ENCODE measurements at places on chromosomes 2 and 18.

DNA sequence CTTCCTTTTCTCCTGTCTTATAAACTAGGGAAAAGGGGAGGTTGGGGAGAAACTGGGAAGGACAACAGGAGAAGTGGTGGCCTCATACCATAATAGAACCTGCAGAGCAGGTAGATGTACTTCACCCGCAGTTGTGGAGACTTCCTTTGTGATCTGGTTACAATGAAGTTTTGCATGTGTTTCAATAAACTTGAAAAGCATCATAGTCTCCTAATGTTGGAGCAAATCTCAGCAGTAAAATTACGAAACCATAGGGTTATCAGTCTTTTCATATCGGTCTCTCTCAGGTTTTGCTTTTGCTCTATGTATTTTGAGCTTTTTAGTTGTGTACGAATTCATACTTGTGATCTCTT lies 30.5 kb downstream of the ANO7 start:
- DNase-seq: no peak

- no peak for DNase-seq
These were observed 262.1 kb downstream of the PRKCE start for GRCh38 chr2:45913539-45913938.

GRCh38 chr2:96142217-96143113 lies 2.8 kb downstream of the DUSP2 start:
- DNase-seq: no peak

GRCh38 chr2:40095000-40095399 lies 315.9 kb upstream of the THUMPD2 start:
- no peak for DNase-seq

DNA sequence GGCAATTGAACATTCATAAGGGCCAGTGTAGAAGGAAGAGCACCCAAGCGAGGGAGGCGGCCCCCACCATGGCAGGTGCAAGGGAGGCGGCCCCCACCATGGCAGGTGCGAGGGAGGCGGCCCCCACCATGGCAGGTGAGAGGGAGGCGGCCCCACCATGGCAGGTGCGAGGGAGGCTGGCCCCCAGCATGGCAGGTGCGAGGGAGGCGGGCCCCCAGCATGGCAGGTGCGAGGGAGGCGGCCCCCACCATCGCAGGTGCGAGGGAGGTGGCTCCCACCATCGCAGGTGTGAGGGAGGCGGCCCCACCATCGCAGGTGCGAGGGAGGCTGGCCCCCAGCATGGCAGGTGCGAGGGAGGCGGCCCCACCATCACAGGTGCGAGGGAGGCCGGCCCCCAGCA lies 24.7 kb upstream of the GPC1 start:
- no peak for DNase-seq

DNA sequence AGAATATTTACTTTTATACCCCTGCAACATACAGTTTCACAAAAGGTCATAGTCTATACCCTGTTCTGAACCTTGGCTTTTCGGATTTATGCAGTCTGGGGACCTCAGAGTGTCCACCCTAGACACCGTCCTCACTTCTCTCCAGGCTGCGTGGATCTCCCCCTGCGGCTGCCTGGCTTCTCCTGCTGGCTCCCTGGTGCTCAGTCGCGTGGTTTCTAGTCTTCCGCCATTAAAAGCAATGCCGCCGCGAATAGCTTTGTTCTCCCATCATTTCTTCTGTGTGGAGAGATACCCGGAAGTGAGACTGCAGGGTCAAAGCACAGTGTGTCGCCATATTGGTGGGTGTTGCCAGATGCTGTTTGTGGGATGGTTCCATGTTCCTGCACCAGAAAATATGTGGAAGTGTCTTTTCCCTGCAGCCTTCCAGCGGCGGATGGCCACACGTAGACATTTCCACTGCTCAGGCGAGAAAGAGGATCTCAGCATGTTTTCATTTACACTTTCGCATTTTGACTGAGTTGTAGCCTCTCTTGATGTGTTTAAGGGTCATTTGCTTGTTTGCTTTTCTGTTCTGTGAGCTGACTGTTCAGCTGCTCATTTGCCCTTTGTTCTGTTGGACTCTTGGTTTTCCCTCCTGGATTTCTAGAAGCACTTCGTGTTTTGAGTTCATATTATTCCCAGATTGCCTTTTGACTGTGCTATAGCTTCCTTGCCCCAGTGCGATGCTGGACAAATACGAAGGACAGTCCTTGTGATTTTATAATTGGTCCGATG lies 22.9 kb upstream of the ASB1 start:
- no peak for DNase-seq

DNA sequence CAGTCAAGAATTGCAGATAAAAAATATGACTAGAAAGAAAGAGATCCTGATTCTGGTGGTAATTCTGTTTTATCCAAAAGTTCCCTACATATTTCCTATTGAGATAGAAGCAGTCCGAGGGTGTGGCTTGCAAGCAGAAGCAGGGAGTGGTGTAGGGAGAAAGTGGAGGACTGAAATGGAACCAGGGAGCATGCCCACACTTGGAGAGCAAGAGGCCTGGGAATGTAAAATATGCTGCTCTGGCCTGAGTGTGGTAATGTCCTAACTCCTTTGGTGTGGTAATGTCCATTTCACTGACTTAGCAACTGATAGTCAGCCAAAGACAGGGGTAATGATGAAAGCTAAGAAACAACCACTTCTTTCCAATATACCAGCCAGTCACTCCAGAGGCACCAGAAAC lies 30.1 kb upstream of the FMNL2 start:
- DNase-seq: no peak

DNA sequence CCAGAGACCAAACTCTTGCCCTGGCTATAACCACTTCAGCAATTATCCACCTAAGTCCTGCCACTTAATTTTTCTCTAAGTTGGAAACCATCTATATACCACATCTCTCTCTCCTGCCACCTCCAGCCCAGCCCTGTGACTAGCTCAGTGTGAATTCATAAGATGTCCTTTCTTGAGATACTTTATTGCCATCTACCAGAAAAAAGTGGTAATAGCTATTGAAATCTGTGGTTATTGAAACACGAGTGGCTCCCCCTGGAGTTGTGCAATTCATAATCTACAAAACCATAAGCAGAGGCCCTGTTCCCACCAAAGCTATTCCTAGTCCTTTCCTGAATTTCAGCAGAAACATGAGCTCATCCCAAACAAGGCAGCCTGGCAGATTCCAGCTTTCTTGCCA lies 324.0 kb downstream of the TXNL1 start:
- DNase-seq: no peak

DNA sequence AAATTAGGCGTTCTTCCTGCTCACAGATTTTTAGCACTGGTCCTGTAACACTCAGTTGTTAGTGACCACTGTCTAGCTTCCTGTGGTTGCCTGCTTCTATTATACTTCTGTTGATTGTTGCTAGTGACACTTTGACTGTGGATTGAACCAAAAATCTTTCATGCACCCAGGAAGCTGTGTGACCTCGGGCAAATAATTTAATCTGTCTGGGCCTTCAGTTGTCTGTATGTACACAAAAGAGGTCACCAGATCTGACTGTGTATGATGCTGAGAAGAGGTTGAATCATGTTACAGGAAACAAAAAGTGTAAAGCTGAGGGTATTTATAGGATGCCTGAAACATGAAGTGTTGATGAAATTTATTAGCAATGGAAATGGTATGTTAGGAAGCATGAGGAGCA lies 12.7 kb downstream of the ICOS start:
- DNase-seq: no peak

DNA sequence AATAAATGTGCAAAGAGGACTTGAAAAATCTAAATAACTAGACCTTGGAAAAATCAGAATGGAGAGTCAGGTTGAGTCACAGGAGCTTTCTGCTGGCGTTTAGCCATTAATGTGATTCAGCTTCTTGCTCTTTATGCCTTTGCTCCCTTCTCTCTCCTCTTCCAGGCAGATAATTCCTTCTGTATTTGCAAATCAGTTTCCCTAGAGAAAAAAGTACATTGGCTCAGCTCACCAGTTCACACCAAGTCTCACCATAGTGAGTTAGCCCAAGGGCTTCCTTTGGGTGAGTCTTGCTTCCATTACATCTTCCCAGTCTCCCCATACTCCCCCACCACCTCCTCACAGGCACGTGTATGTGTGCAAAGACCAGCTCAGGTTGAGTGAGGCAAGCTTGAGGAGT lies 73.6 kb downstream of the CYBRD1 start:
- no peak for DNase-seq

DNA sequence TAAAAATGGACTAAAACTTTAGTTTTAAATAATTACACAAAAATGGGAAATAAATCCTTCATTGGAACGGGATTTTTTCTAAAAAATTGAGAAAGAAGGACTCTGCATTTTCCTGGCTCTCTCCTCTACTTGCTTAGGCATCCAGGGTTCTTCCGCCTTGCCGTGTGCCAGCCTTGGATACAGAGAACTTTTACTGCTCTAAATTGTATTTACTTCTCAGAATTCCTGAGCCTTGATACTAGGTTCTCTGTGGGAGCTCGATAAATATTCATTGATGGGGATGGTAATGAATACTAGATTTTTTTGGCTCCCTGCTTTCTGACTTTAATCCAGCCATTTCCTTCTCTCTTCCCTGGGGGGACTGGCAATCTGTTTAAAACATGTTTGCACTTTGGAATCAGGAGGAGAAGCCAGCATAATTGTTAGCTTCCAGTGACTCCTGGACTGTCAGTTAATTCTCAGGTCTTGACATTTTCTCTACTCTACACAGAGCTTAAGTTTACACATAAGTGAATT lies 746.1 kb upstream of the LRRTM1 start:
- DNase-seq: no peak

- no peak for DNase-seq
These were observed 8.6 kb downstream of the SPR start for GRCh38 chr2:72895759-72896281.

DNA sequence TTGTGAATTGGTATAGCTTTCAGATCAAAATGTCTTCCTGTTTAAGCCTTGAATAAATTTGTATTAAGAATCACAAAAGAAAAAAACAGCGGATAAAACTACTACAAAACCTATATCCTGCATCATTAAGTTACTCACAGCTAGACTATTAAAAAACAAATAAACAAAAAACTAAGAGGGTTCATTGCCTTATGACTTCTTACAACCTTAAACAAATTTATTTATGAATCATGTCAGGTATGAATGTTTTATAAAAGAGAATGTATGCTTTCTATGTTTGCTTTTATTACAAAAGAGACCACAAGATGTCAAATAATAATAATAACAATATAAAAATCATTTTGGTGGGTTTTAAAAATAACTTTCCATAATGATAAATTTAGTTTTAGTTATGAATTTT lies 109.6 kb downstream of the FIGN start:
- DNase-seq: no peak

GRCh38 chr2:237556773-237557632 lies 9.4 kb upstream of the PRLH start:
- no peak for DNase-seq

DNA sequence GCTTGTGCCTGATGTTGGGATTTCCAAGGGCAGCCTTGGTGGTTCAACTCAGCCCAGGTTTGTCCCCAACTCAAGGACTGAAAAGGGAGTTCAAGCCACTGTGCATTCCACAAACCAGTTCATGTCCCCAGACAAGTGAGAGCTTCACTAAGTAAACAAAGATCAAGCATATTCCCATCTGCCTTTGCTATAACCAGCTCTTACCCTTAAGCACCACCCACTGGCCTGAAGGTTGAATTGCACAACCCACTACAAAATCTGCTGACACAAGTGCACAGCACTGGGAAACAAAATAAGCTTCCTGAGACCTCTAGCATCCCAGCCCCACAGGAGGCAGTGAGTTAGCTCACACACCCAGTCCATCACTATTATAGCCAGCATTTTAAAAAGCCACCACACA lies 516.7 kb downstream of the NR4A2 start:
- no peak for DNase-seq

DNA sequence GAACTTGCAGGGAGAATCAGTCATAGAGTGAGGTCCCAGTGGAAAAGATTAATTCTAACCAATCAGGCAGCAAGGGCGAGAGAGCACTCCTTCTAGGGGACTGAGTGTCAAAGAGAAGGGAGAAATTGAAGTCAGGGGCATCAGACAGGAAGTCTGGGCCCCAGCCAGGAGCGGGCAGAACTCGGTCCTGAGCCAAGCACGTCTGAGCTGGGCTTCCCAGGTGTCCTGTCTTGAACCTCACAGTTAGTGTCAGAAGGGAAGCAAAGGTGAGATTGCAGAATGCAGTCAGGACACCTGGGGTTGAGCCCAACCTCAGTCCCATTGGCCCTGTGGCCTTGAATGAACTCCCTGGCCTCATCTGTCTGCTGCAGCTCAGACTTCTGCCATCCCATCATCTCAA lies 220.9 kb downstream of the SMAD2 start:
- DNase-seq: no peak

DNA sequence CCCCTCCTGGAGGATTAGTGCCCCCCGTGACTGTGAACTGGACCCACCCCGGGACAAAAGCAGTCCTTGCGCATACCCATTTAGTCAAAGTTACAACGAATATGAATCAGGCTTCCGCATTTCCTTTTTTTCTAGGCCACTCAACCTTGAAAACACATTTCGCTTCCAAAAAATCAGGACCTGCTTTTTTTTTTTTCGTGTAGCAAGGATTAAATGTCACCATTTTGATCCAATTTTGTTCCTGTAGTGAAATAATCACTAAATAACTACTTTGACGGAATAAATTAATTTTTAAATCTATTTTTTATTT lies 464 bp upstream of the FTCDNL1 start:
- no peak for DNase-seq

DNA sequence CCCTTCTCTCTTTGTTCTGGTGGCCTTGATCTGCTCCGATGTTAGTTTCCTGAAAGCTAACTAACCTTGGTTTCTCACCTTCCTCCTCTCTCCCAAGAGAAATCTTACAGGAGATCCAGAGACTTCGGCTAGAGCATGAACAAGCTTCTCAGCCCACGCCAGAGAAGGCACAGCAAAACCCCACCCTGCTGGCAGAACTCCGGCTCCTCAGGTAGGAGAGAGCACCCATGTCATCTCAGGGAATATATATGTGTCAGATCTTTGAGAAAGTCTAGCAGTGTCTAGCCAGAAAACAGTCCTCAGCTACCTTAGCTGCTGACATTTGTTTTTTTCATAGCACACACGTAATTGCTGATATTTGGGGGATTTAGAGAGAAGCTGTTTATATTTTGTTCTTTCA lies 148.1 kb downstream of the DTNA start:
- DNase-seq: no peak

DNA sequence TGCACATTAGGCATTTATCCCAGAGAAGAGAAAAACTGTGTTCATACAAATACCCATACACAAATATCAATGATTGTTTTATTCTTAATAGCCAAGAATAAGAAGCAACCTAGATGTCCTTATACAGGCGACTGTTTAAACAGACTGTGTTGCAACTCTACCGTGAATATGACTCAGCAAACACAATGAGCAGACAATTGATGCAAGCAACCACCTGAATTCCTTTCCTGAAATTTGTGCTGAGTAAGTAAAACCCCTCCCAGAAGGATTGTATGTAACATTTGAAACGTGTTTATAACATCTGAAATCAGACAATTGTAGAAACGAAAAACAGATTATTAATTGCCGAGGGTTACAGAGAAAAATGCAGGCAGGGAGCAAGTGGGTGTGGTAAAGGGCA lies 621.9 kb upstream of the SOX11 start:
- DNase-seq: no peak

GRCh38 chr18:43934322-43934721 lies 657.0 kb upstream of the SYT4 start:
- no peak for DNase-seq

DNA sequence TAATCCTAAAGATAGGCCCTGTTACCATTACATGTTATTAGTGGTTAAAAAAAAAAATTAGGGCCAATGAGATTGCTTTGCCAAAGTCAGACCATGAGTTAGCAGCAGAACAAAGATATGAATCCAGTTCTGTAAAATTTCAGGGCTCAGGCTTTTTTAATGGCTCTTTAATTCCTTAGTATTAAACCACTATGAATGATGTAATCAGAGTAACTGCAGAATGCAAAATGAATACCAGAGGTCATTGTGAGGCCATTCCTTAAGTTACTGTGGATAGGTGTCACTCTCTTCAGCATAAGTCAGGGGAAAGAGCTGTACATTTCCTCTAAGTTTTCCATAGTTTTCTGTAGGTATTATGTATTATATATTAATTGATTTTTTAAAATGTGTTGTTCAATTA lies 42.2 kb upstream of the TBR1 start:
- DNase-seq: no peak

Measured in stimulated activated CD8-positive, alpha-beta memory T cell treated with anti-CD3 and anti-CD28 coated beads, Interleukin-2, amount 100 ng/mL, for 1 hour (primary cell).